ENCODE measurements at places on chromosomes 7 and 10. TPM values are rescaled to one million over a fixed set of nuclear protein-coding genes. Genes with fewer than 3 reads are reported as not detected.

TNS3 gene
- 147 TPM for total RNA-seq

ENO4 gene
- total RNA-seq, result 0.17 TPM

MYH16 gene
- not detected for total RNA-seq

C10orf71 gene
- total RNA-seq, result not detected

COBL gene
- 0.81 TPM for total RNA-seq

JCAD gene
- total RNA-seq, result 5.2 TPM

Data from H4 (cell line).